Activated CD4-positive, alpha-beta T cell treated with anti-CD3 and anti-CD28 coated beads, Interleukin-2, amount 50 U/mL, for 48 hours (primary cell): ENCODE measurements at places on chromosomes 2 and 18.

DNA sequence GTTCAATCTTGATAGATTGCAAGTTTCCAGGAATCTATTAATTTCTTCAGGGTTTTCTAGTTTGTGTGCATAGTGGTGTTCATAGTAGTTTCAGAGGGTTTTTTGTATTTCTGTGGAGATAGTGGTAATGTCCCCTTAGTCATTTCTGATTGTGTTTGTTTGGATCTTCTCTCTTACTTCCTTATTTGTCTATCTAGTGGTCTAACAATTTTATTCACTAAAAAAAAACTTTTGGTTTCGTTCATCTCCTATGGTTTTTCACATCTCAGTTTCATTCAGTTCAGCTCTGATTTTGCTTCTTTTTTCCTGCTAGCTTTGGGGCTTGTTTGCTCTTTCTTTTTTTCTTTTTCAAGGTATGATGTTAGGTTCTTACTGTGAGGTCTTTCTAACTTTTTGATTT, 94.5 kb downstream of the SNTG2 start:
- DNase-seq = no peak

GRCh38 chr18:66107546-66107945, 356.7 kb downstream of the CDH7 start:
- DNase-seq = no peak

GRCh38 chr2:16687955-16688354, 22.3 kb upstream of the CYRIA start:
- no peak for DNase-seq

DNA sequence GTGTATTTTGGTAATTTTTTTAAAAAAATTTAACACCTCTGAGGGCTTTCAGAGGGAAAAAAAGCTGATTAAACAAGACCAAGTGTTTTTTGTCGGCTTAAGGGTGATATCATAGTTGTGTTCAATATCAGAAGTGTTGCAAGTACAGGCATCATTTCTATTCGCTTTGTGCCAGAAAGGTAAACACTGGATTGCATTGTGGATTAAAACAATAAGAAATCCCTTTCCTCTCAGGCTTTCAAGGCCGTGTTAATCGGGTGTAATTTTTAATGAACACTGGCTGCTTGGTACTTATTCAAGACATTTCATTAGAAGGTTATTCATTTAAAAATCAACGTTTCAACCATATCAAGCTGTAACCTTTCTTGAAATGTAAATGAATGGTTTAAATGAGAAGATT, 18.3 kb downstream of the FIGN start:
- DNase-seq = no peak
